ENCODE measurements at places on chromosomes 1 and 21.

GRCh38 chr1:170620164-170620563, 43.8 kb upstream of the PRRX1 start:
- DNase-seq: no peak

- no peak for DNase-seq
Measured at GRCh38 chr1:11550664-11551283, 71.8 kb downstream of the DISP3 start.

DNA sequence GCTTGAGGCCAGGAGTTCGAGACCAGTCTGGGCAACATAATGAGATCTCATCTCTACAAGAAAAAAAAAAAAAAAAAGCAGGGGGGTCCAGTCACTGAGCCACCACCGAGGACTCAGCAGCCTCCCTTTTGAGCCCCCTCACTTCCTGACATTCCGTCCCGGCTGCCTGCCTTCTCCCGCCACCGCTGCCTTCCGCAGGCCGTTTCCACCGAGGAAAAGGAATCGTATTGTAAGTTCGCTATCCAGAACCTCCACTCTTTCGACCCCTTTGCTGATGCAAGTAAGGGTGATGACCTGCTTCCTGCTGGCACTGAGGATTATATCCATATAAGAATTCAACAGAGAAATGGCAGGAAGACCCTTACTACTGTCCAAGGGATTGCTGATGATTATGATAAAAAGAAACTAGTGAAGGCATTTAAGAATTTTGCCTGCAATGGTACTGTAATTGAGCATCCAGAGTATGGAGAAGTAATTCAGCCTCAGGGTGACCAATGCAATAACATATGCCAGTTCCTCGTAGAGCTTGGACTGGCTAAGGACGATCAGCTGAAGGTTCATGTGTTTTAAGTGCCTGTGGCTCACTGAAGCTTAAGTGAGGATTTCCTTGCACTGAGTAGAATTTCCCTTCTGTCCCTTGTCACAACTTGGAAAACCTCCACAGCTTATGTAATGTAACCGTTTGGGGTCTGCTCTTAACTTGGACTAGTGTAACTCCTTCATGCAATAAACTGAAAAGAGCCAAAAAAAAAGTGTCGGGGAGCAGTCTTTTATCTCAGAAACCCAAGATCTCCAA, 55.6 kb downstream of the GLUL start:
- no peak for DNase-seq

- DNase-seq: no peak
Measured at GRCh38 chr1:89607586-89608318, 25.2 kb upstream of the LRRC8C start.

DNA sequence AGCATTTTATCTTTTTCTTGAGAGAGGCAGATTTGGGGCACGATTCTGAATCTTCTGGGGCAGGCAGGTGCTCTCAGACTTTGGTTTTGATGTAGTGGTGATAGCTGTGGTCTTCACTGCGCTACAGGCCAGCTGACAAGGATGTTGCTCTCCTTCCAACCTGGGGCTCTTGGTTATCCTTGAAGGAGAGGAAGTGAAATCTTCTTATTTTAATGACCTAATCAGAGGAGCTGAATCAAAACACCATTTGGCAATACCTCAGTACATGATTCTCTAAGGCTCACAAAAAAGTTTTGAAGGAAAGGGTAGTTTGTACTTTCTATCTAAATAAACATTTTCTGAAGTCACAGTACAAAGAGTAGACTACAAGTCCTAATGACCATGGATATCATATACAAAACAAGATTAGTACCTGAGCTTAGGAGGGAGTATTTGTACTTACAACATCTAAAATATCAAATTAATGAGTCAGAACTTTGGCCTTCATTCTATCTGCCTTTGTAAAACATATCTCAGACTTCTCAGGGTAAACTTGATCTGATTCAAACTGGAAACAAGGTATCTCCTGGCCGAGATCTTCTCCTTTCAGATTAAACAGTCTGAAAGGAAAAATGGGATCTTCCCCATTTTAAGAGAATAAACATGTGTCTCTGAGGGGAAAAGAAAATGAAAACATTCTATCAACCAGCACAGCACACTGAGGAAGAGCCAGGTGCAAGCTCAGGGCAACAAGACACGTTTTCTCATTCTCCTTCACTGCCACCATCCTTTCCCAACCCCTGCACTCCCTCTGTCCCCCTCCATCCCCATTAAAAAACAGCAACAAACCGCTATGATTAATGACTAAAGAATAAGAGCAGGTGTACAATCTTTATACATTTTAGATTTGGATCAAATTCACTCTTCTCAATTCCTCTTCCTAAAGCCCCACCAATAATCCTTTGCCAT, 69.2 kb downstream of the SH3GLB1 start:
- no peak for DNase-seq

DNA sequence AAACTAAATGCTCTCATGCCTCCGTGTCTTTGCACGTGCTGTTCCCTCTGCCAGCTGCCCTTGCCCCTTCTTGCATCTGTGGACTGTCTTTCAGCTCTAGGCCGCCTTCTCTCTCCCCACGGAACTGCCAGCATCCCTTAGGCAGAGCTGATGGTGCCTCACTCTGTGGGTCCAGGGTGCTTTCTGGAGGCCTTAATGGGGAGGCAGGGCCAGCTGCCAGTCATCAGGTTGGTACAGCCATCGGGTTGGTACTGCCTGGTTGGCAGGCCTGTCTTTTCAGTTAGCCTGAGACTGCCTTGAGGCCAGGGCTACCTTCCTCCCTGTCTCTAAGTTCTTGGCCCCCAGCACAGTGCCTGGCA, 61.4 kb upstream of the TARBP1 start:
- DNase-seq: no peak

- DNase-seq: no peak
Measured at GRCh38 chr1:118155106-118155505, 29.9 kb downstream of the SPAG17 start.

DNA sequence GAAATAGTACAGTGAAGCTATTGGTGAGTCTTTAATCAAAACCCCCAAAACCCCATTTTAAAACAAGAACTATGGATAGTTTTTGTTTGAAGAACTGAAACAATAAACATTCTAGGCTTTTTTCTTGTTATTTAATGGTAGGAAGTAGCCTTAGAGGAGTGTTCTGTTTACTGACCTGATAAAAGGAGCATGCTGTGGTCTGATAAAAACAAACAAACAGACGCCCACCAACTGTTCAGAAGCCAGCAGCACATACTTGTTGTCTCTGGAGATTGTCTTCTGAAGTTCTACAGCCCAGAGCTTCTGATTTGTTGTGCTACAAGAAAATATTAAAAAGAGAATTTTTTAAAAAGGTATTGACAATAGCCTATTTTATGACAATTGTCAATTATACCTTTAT, 54.1 kb upstream of the CFAP298 start:
- DNase-seq: no peak

- DNase-seq: no peak
Measured at GRCh38 chr1:204688007-204688406, 2.5 kb upstream of the LRRN2 start.

DNA sequence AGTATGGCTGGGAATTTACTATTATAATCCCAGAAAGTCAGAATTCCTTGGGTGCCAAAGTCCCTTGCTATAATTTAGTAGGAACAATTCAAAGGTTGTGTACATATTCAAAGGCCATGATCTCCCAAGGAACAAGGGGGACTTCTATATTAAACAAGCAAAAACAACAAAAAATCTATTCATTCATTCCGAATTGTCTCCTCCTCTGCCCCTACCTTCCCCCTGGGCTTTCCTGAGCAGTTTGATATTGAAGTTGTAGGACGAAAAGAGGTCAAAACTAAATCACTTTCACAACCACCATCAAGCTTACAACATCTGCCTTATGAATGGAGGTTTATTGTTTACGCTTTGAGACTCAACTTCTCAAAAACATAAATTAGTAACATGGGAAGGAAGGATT, 35.3 kb upstream of the SOD1 start:
- DNase-seq: no peak

DNA sequence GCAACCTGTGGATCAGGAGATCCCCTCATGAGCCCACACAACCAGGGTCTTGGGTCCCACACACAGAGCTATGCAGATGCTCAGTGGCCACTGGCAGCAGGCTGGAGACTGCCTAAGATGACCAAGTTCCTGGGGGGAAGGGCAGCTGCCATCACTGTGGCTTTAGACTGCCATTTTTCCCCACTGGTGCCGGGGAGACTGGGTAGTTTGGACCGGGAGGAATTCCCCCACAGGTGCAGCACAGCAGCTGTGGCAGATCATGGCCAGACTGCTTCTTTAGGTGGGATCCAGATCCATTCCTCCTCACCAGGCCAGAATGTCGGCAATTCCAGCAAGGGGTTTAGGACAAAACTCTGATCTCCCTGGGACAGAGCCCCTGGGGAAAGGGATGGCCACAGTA, 45.7 kb upstream of the HIVEP3 start:
- DNase-seq: no peak

GRCh38 chr1:150613061-150613920, 16.1 kb downstream of the ENSA start:
- no peak for DNase-seq
